AG09309 (cell line): ENCODE measurements at places on chromosomes 11 and 22.
A peak's percentile ranks its signal among the peaks of the same experiment; 100 is the strongest.

- DNase-seq = no peak
Measured at GRCh38 chr11:102322560-102322959, 5.3 kb downstream of the BIRC3 start.

- DNase-seq = no peak
Measured at GRCh38 chr11:2590965-2591754, 108.6 kb downstream of the KCNQ1OT1 start.

DNA sequence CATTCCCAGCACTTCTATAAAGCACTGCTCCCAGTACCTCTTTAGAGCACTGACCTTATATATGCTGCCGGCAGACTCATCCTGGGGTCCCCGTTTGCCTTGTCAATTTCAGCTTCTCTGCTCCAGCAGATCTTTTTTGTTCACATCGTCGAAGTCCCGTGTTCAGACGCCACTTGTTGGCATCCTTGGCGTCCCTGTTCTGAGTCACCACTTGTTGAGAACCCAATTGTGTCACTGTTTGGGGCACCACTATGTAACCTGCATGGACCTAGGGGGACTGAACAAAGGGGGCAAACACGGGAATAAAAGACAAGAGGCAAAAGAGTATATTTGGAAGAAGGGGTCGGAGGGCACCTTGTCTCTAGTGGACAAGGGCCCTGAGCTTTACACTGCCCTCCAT is 25.5 kb downstream of the OR10A6 start:
- DNase-seq = no peak

- DNase-seq = no peak
Measured at GRCh38 chr11:10758957-10759356, 7.9 kb downstream of the CTR9 start.

GRCh38 chr11:70872299-70872698 is 380.1 kb downstream of the SHANK2 start:
- no peak for DNase-seq

GRCh38 chr11:61542024-61542461 is 33.5 kb downstream of the LRRC10B start:
- DNase-seq = no peak

DNA sequence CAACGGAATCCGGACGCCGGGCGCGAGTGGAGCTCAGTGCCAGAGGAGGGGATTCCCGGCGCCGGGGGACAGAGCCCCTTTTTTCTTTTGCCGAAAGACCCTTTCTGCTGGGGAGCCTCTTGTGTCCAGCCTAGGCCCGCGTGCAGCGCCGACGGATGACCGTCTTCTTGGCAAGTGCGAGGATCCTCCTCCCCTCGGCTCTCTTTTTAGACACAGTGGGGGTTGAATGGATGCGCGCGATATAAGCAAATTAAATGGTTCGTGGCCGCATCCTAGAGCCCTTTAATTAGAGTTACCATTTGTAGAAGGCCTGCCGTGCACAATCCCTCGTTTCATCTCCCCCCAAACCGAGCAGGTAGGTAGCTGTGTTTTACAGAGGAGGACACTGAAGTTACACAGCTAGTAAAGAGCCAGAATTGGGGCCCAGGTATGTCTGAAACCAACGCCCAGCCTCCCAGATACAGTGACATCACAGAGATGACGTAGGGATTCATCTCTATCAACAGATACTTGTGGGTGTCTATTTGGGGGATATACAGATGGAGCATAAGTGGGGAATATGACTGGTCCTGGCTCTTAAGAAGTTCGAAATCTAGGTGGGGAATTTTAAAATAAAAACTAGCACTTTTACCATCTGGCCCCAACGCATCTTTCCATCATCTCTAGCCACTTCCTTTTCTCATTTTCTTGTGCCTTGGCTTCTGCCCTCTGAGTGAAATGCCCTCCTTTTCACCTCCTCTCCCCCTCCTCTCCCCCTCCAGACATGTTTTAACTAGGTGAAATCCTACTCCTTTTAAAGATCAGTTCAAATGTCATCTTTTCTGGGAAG is 875 bp downstream of the TCP11L1 start:
- DNase-seq = no peak

DNA sequence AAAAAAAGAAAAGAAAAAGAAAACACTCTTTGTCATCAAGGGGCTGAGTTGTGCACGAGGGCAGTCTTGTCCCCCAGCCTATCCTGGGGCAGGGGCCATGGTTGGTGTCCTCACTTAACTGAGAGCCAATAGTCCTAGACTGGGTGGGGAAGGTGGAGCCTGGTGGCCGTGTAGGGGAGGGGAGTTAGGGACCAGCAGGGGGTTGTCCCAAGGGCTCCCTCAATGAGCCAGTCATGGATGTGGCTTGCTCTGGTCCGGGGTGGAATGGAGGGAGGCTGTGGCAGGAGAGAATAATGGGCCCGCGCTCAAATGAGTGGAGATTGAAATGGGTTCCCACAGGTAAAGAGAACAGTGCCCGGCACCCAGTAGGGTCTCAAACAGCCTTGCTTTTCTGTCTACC is 46.2 kb downstream of the CACNA1I start:
- no peak for DNase-seq

GRCh38 chr22:44286646-44287045 is 26.1 kb downstream of the SHISAL1 start:
- DNase-seq = no peak

DNA sequence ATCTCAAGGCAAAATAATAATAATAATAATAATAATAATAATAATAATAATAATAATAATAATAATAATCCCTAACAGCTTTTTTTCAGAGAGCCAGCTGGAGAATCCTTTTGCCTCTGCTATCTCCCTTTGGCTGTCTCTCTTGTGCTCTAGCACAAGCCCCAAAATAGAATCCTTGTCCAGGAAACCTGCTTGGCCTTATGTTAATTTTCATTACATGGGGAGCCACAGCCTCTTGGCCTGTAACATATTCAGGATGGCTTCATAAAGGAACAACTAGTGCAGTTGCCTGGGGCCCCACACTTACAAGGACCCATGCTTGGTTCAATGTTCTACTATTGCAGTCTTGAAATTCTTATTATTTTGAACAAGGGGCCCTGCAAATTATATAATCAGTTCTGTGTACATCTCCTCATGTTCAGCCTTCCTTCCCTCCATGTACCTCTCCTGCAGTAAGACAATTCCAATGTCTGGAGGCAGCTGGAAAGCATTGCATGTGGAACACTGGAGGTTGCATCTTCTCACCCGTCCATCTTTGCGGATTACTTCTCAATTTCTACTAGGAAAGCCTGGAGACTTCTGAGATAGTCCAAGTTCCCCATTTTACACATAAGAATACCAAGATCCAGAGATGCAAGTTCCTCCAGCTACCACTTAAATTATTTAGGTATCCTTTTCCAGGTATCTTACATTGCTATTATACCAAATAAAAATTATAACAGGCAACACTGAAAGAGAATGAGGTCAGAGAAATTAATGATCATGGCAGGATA is 37.8 kb upstream of the SORL1 start:
- no peak for DNase-seq

DNA sequence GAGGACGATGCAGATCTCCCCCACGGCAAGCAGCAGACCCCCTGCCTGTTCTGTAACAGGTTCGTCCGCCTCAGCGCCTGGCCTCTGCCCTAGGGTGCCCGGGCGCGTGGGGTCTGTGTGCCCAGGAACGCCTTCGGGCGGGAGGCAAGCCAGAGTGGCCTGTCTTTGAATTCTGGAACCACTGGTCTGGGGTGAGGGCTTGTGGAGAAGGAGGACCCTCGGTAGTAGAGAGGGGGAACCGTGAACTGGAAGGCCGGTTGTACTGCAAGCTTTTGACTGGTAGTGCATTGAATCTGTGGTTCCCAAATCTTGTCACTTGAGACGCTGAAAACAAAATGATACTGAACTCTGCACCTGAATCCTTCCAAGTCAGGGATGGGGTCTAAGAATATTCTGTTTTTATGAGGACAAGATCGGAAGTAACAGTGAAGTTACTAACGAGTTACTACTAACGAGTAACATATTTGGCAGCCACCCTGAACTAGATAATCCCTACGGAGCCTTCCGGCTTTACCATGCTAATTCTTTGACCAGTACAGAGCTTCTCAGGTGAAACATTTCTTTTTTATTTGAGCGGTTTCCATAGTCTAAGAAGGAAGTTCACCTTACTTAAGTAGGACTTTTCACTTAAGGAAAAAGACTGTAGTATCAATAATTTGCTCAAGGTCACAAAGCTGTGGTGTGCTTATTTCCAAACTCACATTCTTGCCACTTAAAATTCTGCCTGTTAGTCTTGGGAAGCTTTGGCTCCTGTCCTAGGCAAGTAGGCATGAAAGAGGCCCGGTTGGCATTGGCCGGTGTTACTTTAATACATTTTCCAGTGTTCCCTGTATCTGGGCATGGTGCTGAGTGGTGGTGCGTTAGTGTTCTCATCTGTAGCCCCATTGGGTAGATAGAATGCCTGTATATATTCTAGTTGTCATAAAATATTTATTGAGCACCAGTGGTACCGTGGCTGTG is 860 bp downstream of the PRMT3 start:
- no peak for DNase-seq

GRCh38 chr22:25112538-25113253 is 87.0 kb upstream of the CRYBB3 start:
- no peak for DNase-seq

DNA sequence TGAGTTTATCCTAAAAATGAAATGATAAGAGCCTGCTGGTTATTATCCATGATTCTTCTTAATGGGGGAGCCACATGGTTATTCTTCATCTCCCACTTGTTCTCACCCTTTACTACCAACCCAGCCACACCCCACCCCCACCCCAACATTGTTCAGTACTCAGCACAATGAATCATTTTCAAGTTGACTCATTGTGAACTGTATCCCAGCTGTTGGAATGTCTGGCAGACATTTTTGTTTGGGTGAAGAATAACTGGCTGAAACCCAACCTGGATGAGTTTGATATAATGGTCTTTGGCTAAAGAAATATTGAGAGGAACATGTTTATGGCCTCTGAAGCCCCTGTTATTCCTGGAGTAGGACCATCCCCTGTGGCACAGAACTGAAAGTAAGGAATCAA is 136.2 kb downstream of the ELP4 start:
- peak; percentile 50 for DNase-seq

DNA sequence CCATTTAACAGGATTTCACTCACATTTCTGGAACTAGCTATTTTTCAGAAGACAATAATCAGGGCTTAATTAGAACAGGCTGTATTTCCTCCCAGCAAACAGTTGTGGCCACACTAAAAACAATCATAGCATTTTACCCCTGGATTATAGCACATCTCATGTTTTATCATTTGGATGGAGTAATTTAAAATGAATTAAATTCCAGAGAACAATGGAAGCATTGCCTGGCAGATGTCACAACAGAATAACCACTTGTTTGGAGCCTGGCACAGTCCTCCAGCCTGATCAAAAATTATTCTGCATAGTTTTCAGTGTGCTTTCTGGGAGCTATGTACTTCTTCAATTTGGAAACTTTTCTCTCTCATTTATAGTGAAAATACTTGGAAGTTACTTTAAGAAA is 9.2 kb downstream of the PRSS23 start:
- no peak for DNase-seq

DNA sequence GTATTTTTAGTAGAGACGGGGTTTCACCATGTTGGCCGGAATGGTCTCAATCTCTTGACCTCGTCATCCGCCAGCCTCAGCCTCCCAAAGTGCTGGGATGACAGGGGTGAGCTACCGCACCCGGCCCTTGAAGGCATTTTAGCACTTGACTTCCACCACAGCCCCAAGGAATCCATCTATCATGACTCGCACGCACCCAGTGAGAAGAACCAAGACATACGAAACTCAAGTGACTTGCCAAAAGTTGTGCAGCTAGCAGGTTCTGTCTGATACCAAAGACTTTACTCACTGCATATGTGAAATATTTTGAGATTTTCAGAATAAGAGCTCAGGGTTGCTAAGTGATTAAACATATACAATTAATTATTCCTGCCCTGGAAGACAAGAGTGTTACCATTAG is 21.0 kb downstream of the FLI1 start:
- peak; percentile 88 for DNase-seq

DNA sequence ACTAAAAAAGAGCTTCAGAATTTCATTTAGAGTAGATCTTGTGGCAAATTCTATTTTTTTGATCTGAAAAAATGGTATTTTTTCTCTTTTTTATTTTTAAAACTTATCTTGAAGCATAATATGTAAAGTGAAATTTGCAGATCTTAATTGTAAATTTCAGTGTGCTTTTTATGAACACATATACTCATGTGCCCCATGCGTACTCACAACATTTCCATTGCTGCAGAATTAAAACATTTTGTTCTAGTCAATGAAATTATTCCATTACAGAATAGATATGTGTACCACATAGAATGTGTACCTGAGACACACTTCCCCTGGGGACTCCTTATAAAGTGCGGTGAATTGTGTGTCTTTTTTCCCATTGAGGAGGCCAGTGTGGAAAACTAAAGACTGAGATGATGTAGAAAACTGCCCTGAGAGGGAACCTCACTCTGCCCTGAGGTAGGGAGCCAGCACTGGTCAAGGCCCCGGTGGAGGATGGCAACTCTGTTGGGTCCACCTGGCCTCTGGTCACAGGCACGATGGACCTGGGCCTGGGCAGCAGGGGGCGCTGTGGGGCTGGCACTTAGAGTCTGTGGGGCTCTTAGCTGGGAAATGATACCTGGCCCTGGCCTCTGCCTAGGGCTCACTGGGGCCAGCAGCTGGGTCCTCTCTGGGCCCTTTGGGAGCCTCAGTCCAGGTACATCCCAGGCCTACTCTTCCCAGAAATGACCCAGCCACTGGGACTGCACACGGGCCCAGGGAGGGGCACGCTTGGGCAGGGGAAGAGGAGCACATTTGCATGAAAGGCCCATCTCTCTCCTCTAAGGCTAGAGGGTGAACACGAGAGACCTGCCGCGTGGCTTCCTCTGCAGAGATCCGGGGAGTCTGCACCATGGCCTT is 77.9 kb upstream of the TOP3B start:
- DNase-seq = no peak

DNA sequence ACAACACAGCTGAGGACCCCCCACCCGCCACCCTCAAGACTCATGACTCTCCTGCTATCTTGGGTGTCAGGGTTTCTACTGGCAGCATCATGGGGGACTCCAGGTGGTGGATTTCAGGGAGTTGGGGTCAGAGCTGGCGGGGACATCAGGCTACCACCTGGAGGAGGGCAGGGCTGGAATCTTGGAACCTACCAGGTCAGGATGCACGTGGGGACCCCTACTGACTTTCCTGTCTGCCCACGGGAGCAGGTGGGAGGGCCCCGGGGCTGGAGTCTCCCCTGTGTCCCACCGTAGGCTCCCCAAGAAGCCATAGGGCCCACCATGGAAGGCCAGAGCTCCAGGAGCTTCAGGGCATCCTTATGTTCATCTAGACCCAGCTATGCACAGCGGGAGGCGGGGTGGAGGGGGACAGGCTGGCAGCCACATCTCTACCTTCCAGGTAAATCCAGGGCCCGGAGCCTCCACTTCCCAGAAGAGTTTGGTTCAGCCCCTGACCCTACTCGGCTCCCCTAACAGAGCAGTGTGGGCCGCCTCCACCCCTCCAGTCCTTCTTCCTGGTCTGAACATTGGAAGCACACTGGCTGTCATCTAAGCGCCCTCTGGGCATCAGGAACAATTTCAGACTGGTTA is 10.0 kb downstream of the SLC37A2 start:
- DNase-seq = no peak
